ENCODE measurements at places on chromosomes 6 and 20. TPM values are rescaled to one million over a fixed set of nuclear protein-coding genes. Genes with fewer than 3 reads are reported as not detected.

- no peak for DNase-seq
Observed at GRCh38 chr6:80535914-80536565, 429.6 kb downstream of the BCKDHB start.

GRCh38 chr6:7848229-7848628 is 62.4 kb downstream of the TXNDC5 start:
- no peak for DNase-seq

DNA sequence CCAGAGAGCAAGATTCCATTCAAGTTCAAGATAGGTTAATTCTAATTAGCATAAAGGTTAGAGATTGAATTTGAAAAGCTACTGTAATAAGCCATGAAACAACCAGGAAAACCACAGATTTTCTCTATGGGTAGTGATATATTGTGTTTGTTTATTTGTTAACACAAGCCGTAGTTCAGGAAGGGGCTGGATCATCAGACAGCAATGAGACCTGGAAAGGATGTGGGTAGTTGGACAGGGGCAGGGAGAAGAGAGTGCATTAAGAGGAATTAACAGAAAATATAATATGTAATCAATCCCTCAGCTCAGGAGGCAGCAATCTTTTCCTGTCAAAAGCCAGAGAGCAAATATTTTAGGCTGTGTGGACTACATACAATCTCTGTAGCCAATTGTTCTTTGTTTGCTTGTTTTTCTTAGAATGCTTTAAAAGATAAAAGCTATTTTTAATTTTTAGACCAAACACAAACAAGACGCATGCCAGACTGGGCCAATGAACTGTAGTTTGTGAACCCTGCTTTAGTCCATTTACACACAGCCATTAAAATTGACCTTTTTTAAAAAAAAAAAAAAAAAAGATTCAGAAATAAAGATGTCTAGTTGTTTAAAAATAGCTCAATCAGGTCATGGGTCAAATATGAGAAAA is 398.7 kb upstream of the MARCKS start:
- DNase-seq = no peak

GRCh38 chr6:44057238-44057930 is 69.9 kb downstream of the MRPL14 start:
- DNase-seq = no peak

DNA sequence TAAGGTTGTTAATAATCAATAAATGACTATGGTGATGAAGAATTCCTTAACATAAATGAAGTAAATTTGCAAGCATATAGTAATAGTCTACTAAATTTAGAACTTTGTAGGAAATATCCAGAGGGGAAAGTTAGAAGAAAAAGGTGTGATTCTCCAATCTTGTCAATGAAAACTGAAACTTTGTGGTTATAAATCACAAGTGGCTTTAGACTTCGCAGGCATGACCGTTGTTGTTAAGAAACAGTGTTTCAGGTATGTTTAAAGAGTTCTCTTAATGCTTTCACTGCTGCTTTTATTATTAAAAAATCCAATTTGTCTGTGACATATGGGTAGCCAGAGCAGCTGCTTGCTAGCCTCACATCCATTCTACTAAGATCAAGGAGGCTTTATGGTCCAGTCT is 475.6 kb upstream of the ADGRB3 start:
- no peak for DNase-seq

DNA sequence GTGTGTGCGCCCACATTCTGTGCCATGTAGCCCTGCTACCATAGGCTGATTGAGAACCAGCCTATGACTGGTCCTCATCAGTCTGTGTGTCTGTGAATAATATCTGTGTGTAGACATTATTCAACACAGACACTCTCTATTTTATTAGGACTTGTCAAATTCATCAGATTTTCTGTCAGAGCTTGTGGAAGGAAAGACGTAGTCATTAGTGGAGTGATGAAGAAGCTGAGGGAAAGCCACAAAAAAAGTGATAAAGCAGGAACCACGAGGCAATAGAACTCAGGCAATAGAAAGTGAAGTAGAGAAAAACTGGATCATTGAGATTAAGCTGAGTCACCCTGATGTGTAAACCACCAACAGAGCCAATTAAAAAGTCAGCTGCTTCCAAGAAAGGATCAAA is 122.2 kb upstream of the MARCKS start:
- no peak for DNase-seq

DNA sequence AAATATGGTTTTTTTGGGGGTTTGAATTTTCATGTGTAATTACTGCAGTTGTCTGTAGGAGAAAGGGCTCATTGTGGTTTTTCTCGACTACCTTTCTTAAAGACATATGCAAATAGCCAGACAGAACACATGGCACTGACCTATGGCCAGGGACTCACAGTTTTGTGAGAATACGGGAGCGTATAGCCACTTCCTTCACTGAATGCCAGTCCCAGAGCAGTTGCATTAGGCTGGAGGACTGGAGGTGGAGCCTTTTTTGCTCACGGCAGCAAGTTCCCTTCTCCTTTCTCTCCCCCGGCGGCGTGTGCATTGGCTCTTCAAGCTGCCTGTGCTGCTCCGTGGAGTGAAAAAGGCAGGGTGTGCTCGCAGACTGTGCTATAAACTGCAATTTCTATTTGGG is 114.9 kb downstream of the AKAP7 start:
- DNase-seq = no peak

DNA sequence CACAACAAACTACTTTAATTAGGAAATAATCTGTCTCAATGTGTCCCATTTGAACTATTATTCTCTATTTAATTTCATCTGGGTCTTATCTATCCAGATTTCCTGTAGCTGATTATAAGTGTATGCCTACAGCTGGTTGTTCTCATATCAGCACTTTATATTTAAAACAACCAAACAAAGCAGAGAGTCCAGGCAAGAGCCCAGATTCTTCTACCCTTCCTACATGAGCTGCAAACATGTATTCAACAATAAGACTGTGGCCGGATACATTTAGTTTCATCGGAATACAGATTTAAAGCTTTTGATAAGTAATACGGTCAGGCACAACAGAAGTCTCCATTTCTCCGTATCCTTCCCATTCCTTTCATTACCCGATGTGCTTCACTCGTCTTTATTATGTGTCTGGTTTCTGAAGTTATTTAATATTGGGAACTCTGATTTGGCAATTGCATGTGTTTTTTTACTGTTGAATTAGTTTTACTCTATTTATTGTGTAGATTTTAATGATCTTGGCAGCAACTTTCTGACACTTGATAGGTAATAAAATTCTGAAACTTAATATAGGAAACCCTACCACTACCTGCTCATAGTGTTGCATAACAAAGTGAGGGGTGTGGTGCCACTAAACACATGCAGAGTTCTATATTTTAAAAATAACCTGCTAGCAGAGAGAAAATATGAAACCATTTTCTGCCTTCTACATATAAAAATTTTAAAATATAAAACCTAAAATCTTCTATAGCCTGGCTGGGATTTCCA is 653.5 kb upstream of the PTCHD4 start:
- no peak for DNase-seq

GRCh38 chr20:9348316-9348715 is 166.1 kb upstream of the LAMP5 start:
- no peak for DNase-seq

DNA sequence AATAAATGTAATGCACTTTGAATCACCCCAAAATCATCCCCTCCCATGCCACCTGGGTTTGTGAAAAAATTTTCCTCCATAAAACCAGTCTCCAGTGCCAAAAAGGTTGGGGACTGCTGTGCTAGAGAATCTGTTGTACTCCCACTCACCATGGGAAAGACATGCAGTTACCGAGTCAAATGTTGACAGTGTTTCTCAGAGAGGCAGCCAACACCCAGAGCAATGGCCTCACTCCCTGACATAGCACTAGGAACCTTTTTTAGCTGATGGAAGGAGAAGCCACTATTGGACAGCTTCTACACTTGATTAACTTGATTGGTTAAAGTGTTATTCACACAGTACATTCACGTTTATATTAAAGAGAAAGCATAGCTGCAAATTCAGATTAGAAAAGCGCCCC is 59.8 kb upstream of the MANEA start:
- no peak for DNase-seq

GRCh38 chr6:26216886-26217713 is 129.9 kb downstream of the HFE start:
- DNase-seq = peak; percentile 83

- DNase-seq = no peak
Observed at GRCh38 chr6:118746825-118747174, 95.4 kb upstream of the CEP85L start.

- no peak for DNase-seq
Observed at GRCh38 chr6:37693079-37693478, 4.6 kb downstream of the MDGA1 start.

GRCh38 chr20:35883336-35883777 is 70.9 kb downstream of the SCAND1 start:
- no peak for DNase-seq

GRCh38 chr6:146281651-146282362 is 252.9 kb downstream of the GRM1 start:
- no peak for DNase-seq

DNA sequence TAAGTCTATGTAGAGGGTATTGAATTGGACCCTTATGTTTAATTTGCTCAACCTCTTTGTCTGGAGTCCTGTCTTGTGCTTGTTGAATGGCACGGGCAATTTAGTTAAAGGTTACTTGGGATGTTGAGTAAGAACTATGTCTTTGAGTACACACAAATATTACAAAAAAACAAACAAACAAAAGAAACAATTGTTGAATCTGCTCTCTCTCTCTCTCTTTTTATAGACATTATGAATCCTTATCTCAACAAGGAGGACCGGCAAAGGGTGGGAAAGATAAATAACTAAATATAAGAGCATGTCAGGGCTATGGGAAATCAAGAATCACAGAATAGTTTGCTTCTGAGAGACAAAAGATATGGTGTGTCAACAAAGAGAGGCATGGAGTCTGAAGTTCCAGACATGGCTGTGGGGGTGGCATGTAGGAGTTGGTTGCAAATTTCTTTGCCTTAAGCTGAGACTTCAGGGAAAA is 608.6 kb downstream of the UTRN start:
- DNase-seq = no peak

DNA sequence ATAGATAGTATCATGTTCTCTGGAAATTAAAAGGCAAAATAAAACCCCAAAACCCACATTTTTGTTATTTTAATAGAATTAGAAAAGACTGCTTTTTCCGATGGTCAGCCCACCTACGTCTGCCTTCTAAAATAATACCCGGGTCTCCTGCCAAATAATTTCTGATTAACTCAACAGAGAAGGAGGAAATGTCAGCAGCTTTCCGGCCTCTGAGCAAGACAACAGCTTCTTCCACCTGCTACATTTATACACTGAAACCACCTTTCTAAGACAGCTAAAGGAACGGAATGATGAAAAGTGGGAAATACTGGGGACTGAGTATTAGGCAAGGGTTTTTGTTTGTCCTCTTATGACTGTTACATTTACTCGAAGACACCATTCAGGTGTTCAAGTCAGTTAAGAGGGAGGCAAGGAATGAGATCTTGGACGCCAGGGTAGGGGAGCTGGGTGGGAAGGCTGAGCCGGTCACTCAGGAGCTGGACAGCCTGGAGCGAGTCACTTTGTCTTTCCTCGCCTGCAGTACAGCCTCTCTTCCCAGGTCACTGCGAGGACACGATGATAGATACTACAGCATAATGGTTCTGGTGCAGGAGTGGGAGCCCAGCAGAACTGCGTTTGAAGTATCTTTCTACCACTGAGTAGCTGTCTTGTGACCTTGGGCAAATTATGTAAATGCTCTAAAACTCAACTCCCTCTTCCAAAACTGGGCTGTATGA is 96.3 kb upstream of the QKI start:
- DNase-seq = no peak

- DNase-seq = no peak
Observed at GRCh38 chr6:136547336-136547735, 2.9 kb downstream of the MAP7 start.

- no peak for DNase-seq
Observed at GRCh38 chr20:24339210-24339641, 130.2 kb upstream of the SYNDIG1 start.

DNA sequence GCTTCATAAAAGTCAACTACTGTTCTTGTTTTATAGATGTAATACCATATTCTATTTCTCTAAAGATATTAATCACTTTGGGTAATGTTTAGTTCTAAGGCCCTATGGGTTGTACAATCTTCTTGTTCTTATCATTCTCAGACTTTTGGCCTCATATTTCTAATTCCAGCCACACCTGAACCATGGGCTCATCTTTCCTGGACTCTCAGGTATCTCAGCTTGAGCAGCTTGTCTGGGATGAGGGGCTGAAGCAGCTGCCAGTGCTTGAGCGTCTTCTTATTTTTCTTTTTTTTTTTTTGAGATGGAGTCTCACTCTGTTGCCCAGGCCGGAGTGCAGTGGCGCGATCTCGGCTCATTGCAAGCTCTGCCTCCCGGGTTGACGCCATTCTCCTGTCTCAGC is 150.2 kb downstream of the KIF6 start:
- no peak for DNase-seq

DNA sequence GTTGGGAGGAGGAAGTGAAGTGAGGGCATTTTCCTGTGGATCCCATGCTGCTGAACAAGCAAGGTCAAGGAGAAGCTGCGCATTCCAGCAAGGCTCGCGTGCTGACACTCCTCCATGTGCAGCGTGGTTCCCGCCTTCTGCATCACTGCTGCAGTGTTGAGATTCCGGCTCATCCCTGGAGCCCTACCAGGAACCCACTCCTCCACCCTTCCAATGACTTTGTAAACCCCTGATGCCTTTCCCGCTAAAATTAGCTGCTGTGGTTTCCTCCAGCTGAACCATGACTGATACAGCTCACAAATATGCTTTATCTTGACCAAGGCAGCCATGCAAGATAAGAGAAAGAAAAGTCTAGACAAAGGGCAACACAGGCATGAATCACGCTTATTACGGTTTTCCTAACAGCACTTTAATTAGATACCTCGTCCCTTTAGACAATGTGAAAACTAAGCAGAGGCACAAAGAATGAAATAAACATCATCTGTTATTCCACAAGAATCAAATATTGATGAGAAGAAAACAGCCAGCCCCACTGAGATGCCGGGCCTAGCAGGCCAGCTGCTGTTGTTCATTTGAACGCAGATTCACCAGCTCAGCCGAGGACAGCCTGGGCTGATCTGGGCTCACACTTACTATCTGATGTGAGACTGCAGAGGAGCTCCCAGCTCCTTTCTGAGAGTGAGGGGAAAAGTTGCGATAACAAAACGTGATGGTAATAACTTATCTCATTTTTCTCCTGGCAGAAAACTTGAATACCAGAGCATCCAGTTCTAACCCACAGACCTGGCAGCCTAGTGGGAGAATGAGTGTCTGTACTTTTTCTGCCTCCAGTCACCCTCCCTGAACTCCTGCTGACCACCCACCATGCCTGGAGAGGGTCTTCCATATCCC is 14.2 kb upstream of the BNIP5 start:
- DNase-seq = no peak

Gene MEI4
- total RNA-seq = not detected

Gene RAET1L
- 0.20 TPM for total RNA-seq

Gene C6orf141
- 0.47 TPM for total RNA-seq

Gene C6orf58
- not detected for total RNA-seq

Gene KPNA5
- total RNA-seq = 6.1 TPM

Gene EDN3
- not detected for total RNA-seq

Gene ERVFRD-1
- total RNA-seq = not detected

Gene VWA7
- 0.47 TPM for total RNA-seq

Gene UNC5CL
- not detected for total RNA-seq

Gene TFAP2D
- total RNA-seq = not detected

Gene MYB
- 0.05 TPM for total RNA-seq

Data from NCI-H460 (cell line).